Activated T-cell treated with anti-CD3 and anti-CD28 coated beads, Interleukin-2, amount 50 U/mL, for 72 hours (primary cell): ENCODE measurements at places on chromosomes 3 and 15. TPM values are rescaled to one million over a fixed set of nuclear protein-coding genes. Genes with fewer than 3 reads are reported as not detected.

The CTXND1 gene
- total RNA-seq: not detected

The ATP13A4 gene
- 3.2 TPM for total RNA-seq

The PROS1 gene
- total RNA-seq: 0.50 TPM

The CPN2 gene
- not detected for total RNA-seq

The PLSCR2 gene
- 0.34 TPM for total RNA-seq

The FAM174B gene
- 9.9 TPM for total RNA-seq

DNA sequence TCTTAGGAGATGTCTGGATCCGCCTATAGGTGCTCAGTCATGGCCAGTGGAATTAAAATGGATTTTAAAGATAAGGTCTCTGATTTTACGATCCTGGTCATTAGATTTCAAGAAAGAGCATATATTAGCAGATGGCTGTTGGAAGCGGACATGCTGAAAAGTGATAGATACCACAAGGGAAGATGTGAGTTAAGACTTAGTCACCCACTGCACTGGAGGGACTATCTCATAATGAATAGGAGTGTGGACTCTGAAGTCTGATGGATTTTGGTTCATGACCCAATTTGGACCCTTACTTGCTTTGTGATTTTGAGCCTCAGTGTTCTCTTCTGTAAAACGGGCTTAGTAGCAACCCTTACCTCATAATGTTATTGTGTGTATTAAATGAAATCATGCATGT, 214.7 kb downstream of the CHST2 start:
- no peaks in the 10 kb centered on the region for H3K36me3 ChIP-seq
- no peaks in the 10 kb centered on the region for H3K4me1 ChIP-seq
- no peak for DNase-seq
- H3K27me3 ChIP-seq: no peaks in the 10 kb centered on the region
- no peak overlapping the region for H3K4me3 ChIP-seq

DNA sequence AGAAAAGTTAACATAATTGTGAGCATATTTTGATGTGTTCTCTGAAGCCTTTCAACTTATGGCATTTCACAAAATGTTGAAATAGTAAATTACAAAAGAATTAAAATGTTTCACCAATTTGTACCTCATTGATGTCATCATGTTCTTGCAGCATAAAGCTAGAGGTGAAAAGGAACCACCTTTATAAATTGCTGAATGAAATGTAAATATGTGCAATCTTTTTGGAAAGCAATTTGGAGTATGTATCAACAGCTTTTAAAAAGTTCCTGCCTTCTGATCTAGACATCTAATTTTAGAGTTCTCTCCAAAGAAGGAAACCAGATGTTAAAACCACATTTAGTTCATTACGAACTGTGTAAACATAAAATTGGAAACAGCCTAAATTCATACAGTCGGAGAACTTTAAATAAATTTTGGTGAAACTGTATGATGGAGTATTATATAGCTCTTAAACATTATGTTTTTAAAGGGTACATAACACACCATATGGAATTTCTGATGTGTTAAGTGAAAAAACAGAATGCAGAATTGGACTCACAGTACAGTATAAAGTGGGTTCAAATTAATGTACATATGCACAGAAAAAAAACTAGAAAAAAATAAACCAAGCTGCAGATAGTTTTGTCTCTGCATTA, 311.2 kb upstream of the NAALADL2 start:
- no peaks in the 10 kb centered on the region for H3K27me3 ChIP-seq
- no peak overlapping the region for H3K27ac ChIP-seq
- H3K36me3 ChIP-seq: no peaks in the 10 kb centered on the region

DNA sequence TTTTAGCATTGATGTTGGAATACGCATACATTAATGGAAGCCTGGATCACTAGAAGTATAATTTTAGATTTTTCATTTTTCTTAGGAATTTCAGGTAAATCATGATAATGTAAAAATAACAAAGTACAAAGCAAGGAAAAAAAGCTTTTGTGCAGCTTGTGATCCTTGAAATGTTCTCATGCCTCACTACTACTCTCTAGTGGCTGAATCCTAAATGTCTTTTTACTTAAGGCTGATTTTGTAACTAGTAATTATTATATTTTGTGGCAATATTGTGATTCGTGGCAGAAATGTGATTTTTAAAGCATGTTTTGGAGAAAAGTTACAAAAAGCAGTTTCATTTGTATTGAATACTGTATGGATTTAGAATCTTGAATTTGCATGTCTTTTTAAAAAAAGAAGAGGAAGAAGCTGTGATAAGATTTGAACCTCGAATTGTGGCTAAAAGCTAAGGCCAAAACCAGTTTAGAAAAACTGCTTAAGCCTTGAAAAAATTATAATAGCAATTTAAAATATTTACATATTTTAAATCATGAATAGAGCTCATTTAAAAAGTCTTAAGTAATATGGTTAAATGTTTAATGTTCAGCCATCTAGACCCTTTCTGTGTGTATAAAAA, 39.0 kb downstream of the U2SURP start:
- H3K36me3 ChIP-seq: peaks cover 10% of the 10 kb centered on the region
- H3K4me1 ChIP-seq: no peaks in the 10 kb centered on the region
- no peak for DNase-seq
- no peak overlapping the region for H3K27ac ChIP-seq
- H3K27me3 ChIP-seq: no peaks in the 10 kb centered on the region

DNA sequence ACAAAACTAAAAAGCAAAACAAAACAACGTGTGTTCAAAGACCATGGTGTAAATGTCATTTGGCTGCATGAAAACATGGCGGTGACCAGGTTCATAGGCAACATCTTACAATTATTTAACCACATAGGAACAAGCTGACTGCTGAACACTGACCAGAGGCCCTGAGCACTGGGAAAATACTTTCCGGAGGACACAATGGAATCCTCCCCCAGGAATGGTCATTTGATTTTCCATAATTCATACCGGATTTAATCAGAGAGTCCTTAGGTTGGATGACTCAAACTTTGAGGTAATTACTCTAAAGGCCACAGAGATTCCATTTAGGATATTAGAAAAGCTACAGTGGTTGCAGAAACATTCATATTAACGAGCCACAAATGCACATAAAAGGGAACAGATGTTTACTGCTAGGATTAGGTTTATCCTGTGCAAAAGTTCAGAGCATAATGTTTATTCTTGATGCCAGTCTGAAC, 254.7 kb downstream of the NR1D2 start:
- H3K36me3 ChIP-seq: peaks cover 2% of the 10 kb centered on the region
- H3K4me1 ChIP-seq: no peaks in the 10 kb centered on the region
- no peak overlapping the region for H3K4me3 ChIP-seq
- no peak overlapping the region for H3K27ac ChIP-seq

GRCh38 chr3:192906940-192907339, 10.7 kb downstream of the MB21D2 start:
- H3K27me3 ChIP-seq: peaks cover 17% of the 10 kb centered on the region
- peaks cover 10% of the 10 kb centered on the region for H3K36me3 ChIP-seq
- H3K27ac ChIP-seq: peak overlapping the region; percentile 89

DNA sequence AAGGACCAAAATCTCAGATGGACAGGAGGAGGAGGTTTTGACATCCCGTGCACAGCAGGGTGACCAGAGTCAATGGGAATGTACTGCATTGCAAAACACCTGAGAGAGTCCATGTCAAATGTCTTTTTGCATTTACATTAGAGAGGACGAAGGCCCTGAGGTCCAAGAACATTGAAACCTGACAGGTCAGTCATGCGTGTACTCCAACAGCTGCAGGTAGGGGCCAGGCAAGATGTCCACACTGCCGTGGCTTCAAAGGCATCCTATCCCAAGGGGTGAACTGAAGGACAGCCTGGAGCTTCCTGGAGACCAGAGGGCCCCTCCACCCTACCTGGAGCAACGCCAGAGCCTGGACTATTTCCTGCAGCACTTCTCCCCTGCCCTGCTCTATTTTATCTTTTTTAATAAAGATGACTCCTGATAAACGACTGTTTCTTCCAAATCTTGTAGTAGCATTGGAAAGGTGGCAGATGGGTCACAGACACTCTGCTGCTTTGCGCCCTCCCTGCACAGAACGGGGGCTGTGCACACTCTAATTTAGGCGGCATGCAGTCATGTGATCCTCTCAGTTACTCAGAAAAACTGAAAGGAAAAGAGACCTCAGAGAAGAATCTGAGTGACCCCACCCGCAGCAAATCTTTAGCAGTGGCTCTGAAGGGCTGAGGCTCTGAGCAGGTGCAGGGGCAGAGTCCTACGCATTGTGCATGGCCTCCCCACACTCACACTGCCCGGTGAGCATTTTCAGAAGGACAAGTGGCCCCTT, 68.2 kb downstream of the HMCES start:
- H3K4me3 ChIP-seq: no peak overlapping the region
- H3K36me3 ChIP-seq: no peaks in the 10 kb centered on the region
- DNase-seq: no peak
- H3K27me3 ChIP-seq: peaks cover 32% of the 10 kb centered on the region
- no peak overlapping the region for H3K27ac ChIP-seq

DNA sequence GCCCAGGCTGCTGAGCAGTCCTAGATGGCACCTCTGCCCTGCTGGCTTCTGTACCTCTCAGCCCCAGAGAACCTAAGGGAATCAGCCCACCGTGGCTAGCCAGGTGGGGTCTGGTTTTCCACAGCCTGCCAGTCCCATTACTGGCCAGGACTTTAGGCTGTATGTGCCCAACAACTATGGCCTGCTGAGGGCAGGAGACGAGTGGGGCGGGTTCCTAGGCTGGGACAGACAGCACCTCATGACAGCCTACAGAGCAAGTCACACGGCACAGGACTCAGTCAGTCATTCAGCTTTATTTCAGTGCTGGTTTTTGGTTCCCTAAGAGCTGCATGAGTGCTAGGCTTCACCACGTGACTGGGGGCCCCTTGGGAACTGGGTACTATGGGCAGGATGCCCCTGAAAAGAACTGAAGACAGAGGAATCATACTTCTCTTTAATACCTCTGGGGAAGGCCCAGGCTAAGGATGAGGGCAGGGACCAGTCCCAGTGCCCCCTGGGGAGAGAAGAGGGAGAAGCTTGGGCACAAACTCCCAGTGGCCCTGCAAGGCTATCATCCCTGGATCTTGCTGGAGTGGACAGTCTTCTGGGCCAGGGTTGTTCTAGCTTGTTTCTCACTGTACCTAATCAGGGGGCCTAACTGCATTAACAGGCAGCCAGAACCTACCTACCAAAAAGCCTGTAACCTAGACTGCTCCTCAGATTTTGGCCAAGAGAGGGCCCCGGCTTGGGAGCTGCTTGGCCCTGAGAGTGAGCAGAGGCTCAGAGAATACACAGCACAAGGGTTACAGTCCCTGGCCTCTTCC, 14.8 kb downstream of the CLK3 start:
- H3K4me3 ChIP-seq: no peak overlapping the region
- no peak for DNase-seq
- H3K27ac ChIP-seq: peak overlapping the region; percentile 16
- peaks cover 10% of the 10 kb centered on the region for H3K4me1 ChIP-seq
- H3K27me3 ChIP-seq: no peaks in the 10 kb centered on the region
- H3K36me3 ChIP-seq: peaks cover 15% of the 10 kb centered on the region

DNA sequence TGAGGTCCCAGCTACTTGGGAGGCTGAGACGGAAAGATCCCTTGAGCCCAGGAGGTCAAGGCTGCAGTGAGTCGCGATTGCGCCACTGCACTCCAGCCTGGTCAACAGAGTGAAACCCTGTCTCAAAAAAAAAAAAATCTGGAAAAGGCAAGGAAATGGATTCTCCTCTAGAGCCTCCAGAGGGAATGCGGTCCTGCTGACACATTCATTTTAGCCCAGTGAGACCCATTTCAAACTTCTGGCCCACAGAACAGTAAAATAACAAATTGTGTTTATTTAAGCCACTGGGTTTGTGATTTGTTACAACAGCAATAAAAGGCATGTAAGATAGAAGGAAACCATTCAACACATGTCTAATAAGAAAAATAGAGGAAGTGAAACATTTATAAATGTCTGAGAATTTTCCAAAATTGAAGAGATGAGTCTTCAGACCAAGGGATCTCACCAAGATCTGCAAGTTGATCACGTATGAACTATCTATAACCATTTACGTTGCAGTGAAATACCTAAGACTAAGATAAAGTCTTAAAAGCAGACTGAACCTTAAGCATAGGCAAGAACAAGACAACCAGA, at the start of gene HTR3E:
HTR3E (plus strand) TSS at position 254 of the 573 bp plus-strand sequence. CDS start 466 bp downstream, outside the sequence.
- no peak for DNase-seq
- H3K27ac ChIP-seq: no peak within 1 kb of the TSS
- H3K4me1 ChIP-seq: no peaks in the 10 kb centered on the region
- H3K36me3 ChIP-seq: peaks cover 8% of the 10 kb centered on the region

GRCh38 chr3:39086144-39086543, 21.3 kb downstream of the GORASP1 start:
- H3K27ac ChIP-seq: no peak overlapping the region
- no peaks in the 10 kb centered on the region for H3K27me3 ChIP-seq
- H3K4me1 ChIP-seq: peaks cover 18% of the 10 kb centered on the region
- H3K36me3 ChIP-seq: peaks cover 14% of the 10 kb centered on the region
- DNase-seq: no peak
- no peak overlapping the region for H3K4me3 ChIP-seq

DNA sequence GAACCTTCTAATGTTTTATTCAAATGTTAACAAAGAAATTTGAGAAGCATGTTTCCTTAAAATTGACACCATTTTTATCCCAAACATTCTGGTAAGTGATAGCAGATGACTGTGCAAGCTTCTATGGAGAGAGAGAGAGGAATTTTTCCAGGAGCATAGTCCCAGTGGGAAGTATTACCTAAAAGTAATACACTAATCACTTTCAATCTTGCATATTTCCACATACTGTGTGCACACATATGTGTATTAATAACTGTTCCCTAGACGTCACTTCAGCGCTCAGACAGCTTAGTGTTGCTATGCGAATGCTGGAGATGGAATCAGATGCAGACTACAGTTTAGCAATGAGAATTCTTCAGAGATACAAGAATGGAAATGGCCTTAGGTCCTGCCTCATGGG, 424.3 kb upstream of the TPRG1 start:
- H3K4me1 ChIP-seq: peaks cover 16% of the 10 kb centered on the region
- DNase-seq: no peak
- peaks cover 31% of the 10 kb centered on the region for H3K27me3 ChIP-seq
- no peak overlapping the region for H3K27ac ChIP-seq
- H3K36me3 ChIP-seq: no peaks in the 10 kb centered on the region

- H3K27ac ChIP-seq: no peak overlapping the region
- no peaks in the 10 kb centered on the region for H3K36me3 ChIP-seq
- no peak overlapping the region for H3K4me3 ChIP-seq
- H3K27me3 ChIP-seq: no peaks in the 10 kb centered on the region
- H3K4me1 ChIP-seq: no peaks in the 10 kb centered on the region
- DNase-seq: no peak
These were observed 49.3 kb downstream of the STRIT1 start for GRCh38 chr3:155244216-155244615.

GRCh38 chr15:60004009-60004845, at the start of gene FOXB1:
FOXB1 (plus strand) TSS chr15:60004311; CDS start chr15:60004964, 653 bp downstream.
- H3K27me3 ChIP-seq: peaks cover 84% of the 10 kb centered on the region
- peaks cover 67% of the 10 kb centered on the region for H3K4me1 ChIP-seq
- peak; percentile 58 for DNase-seq
- peak within 1 kb of the TSS; percentile 47 for H3K27ac ChIP-seq
- peaks cover 19% of the 10 kb centered on the region for H3K36me3 ChIP-seq

GRCh38 chr3:45712434-45713110, 23.4 kb downstream of the SACM1L start:
- H3K4me1 ChIP-seq: peaks cover 29% of the 10 kb centered on the region
- peak overlapping the region; percentile 25 for H3K27ac ChIP-seq
- no peaks in the 10 kb centered on the region for H3K27me3 ChIP-seq
- H3K4me3 ChIP-seq: no peak overlapping the region
- H3K36me3 ChIP-seq: peaks cover 15% of the 10 kb centered on the region
